ENCODE measurements at places on chromosomes 16 and 17.

DNA sequence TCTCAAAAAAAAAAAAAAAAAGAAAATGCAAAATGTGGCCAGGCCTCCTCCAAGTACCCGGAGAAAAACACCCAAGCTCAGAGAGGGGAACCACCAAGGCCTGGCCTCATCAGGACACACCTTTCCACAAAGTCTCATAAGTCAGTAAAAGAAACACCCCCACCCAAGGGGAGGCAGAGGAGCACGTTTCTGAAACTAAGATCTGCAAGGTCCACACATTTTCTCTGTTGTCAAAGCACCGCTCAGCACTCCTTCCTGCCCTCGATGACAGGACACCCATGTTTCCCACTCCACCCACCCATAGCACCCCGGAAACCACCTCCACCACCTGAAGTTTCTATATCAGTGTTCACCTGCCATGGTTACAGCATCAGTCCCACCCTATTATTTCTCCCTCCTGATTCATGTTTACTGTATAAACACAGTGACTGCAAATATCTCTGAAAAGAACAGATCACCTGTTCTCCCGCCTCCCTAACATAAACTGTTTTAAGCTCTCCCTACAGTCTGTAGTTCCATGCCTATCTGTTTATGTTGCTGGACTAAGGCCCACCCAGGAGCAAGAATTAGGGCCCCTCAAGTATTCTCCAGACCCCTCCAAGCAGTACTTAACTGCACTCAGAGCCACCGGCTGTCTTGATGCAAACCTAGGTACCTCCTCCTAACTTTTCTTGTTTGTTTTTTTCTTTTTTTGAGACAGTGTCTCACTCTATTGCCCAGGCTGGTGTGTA, 2.0 kb downstream of the CORO7 start:
- DNase-seq = no peak

GRCh38 chr16:71311553-71312158, 22.5 kb upstream of the CMTR2 start:
- DNase-seq = no peak

DNA sequence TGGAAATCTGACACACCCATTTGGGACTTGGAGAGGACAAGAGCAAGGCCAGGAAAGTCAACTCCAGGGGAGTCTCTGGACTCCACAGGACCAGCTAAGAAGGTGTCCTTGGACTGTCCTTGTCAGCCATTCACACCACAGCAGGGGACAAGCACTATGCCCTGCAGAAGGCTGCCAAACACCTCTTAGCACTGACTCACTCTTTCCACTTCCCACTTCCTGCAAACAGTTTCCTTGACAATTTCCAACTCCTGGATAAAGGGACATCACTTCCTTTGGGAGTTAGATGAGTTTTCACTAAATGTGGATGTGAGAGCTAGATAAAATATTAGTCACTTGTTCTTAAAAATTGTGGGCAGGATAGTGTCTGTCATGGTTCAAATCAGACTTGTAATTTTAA, 37.8 kb upstream of the BCAR1 start:
- no peak for DNase-seq

DNA sequence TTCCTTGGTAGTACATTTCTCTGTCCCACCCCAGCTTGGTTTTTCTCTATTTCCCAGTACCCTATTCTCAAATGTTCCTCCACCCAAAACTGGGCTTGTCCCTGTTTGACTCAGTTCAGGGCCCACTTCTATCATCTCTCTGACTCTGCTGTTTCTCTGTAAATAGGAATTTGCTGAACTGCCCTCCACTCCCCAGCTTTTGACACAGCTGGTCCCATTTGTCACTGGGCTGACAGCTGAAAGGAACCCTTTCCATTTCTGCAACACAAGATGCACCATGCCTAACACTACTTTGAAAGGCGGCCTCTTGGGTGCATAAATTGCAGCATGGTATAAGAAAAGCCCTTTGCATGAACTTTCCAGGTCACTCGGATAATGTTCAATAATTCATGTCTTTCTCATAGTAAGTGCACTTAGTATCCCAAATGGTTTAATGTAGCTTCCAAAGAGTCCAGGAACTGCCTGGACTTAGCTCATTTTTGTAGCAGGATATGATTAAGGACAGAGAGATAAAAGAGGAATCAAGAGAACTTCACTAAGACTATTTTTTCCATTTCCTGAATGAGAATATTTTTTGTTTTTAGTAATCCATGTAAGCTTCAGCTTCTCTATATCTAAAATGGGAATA, 256.7 kb downstream of the CDH11 start:
- DNase-seq = no peak

GRCh38 chr16:54816471-54816870, 114.2 kb upstream of the IRX5 start:
- DNase-seq = peak; percentile 4

- DNase-seq = no peak
These were observed 8.6 kb upstream of the DHRS13 start for GRCh38 chr17:28911411-28912045.
